ENCODE measurements at places on chromosomes 7 and 10.

GRCh38 chr10:5344746-5345145, 20.0 kb upstream of the UCN3 start:
- DNase-seq: no peak

DNA sequence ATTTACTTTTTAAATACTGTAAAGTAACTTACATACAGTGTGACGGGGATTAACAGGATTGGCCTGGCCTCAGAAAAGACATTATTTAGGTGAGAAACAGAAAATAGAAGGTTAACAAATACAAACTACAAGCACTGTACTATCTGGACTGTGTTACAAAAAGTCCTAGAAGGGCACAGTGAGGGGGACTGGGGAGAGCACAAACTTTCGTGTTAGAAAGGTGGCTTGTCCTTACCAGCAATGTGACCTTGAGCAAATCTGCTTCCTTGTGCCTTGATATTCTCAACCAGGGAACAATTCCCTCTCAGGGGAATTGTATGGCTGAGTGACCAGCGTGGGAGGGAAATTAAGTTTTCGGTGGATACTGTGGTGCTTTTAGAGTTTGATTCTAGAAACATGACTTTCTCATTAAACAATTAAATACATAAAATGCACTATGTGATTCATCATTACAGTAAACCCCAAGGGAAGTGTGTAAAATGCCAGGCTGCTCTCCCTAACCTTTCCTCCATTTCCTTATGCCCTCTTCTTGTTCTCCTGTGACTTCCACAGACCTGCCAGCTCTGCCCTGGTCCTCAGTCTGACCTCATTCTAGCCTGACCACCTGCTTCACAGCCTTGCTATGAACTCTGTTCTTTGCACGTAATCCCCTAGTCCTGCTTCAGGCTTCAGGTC, 57.7 kb downstream of the OSBPL3 start:
- no peak for DNase-seq

- peak; percentile 90 for DNase-seq
These were observed 590.9 kb upstream of the ANKRD30A start for GRCh38 chr10:36534471-36535002.

DNA sequence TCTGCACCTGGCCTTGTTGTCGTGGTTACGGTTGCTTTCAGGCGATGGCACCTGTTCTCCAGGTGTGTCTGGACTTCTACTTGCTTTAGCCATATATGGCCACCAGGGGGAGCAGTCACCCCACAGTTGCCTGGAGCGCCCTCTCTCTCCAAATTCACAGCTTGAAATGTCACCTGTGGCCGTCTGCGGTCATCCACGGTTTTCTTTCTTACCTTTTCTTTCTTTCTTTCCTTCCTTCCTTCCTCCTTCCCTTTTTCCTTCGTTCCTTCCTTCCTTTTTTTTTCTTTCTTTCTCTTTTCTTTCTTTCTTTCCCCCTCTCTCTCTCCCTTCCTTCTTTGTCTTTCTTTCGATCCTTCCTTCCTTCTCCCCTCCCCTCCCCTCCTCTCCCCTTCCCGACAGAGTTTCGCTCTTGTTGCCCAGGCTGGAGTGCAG, 150.5 kb upstream of the VKORC1L1 start:
- DNase-seq: peak; percentile 54

- DNase-seq: no peak
These were observed 93.3 kb upstream of the FAM171A1 start for GRCh38 chr10:15464381-15464780.

GRCh38 chr7:156082048-156083040, 270.1 kb upstream of the SHH start:
- DNase-seq: no peak

Measured in RWPE1 (cell line).